ENCODE measurements at places on chromosomes 12 and 14.

DNA sequence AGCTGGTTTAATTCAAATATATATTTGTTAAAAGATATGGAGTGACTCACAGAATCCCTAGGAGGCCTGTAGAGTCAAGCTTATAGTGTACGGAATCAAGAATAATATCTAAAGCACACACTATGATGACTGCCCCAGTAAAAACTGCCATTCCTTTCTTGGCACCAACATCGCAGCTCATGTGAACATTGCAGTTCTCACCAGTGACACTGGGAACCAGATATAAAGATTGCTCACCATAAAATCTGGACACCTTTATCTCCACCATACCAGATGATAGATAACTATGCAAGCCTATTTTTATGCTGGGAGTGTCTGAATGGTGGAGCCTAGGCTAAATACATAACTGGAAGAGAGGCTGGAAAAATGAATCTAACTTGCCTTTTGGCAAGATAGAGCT lies 463.9 kb upstream of the TBX3 start:
- DNase-seq, result no peak

DNA sequence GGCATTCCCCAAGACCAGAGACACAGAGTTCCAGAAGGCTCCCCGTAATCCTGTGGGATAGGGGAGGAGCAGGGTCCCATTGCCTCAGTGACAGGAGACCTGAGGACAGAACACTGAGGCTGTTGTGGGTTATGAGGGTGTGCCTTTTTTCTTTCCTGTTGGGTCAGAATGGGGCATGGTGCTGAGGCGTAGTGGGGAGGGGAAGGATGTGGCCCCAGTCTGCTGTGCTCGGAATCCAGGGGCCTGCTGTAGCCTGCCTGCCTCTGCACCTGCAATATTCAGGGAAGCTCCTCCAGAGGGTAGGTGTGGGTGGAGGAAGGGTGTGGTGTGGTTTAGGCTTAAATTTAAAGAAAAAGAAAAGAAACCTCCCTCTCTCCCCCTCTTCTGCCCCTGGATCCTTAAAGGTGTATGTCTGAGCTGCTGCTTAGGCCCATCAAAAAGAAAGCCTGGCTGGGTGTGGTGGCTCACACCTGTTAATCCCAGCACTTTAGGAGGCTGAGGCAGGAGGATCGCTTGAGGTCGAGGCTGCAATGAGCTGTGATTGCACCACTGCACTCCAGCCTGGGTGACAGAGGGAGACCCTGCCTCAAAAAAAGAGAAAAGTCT lies 18.7 kb downstream of the PLEKHG3 start:
- DNase-seq, result no peak

GRCh38 chr12:15214851-15215601 lies 6.2 kb downstream of the RERG start:
- DNase-seq, result no peak

DNA sequence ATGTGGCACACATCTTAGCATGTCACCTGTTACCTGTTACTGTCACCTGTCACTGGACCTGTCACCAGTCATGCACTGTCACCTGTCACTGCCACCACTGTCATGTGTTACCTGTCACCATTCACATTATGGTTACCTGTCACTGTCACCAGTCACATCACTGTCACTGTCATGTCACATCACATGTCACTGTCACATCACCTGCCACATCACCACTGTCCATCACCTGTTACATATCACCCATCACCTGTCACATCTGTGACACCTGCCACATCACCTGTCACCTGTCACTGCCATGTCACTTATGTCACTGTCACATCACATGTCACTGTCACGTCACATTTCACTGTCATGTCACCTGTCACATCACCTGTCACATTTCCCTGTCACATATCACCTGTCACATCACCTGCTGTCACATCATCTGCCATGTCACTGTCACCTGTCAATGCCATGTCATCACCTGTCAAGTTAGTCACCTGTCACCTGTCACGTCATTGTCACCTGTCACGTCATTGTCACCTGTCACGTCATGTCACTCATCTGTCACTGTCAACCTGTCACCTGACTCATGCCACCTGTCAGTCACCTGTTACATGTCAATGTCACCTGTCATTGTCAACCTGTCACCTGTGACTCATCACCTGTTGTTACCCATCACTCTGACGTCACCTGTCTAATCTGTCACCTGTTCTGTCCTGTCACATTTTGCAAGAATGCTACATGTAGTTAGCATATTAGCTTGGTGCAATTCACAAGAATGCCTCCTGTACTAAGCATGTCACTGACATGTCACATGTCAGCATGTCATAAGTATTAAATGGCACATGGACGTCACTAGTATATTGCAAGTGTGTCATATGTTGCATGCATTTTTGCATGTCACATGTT lies 29.0 kb upstream of the TESC start:
- no peak for DNase-seq

DNA sequence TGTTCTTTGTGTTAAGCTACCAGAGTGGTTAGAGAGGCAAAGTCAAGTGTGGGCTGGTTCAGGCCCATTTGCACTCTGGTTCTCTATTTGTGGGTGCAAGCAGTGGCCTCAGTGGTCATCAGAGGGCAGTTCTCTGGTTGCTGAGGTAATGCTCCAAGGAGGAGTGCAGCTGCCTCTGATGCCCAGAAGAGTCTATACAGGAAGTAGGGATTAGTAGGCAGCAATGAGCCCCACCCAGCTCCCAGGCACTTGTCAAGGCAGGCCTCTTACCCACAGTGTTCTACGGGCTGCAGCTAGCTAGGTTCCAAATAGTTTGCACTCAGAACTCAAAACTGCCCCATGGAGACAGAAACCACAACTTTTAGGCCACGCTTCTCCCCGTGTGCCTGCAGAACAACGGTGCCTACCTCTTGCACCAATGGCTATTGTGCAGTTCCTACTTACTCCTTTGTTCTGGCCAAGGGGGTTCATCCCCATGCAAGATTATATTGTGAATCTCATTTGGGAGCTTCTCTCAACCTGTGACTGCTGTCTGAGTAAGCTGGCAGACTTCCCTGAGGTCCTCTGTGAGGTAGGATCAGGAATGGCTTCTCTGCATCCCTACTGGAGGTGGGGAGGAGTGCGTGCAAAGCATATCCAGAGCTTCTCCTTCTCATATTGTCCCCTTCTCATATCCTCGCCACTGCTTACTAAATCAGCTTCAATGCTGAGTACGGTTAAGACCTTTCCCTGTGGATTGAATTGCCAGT lies 410.3 kb upstream of the LMO3 start:
- DNase-seq, result no peak

DNA sequence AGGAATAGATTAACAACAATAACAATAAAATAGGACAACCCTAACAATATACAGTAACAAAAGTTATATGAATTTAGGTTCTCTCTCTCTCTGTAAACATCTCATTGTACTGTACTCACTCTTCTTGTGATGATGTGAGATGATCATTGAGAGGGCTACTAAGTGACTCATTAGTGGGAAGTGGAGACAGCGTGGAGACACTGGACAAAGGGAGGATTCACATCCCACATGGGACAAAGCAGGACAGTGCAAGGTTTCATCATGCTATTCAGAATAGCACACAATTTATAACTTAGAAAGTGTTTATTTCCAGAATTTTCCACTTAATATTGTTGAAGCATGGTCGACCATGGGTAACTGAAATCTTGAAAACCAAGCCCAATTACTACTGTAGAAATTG lies 26.0 kb upstream of the SPATA7 start:
- DNase-seq, result no peak

GRCh38 chr12:53538209-53538689 lies 31.0 kb upstream of the NPFF start:
- DNase-seq, result no peak

DNA sequence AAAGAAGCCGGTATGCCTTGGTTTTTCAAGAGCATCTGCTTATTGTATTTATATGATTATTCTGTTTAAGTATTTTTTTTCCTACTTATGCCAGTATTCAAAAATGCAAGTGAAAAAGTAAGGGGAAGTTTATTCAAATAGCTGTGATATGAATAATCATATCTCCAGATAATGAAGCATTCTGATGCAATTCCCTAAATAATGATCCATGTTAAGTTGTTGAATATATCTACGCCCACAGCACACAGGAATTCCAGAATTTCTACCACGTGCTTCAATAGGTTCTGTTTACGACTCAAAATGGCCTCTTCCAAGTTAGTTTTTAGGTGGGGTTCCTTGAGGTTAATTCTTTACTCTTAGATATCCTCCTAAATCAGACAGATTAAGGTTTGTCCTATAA lies 208.3 kb downstream of the NAV3 start:
- no peak for DNase-seq

GRCh38 chr14:51616724-51617409 lies 34.8 kb upstream of the FRMD6 start:
- DNase-seq, result no peak

GRCh38 chr14:95526483-95527386 lies 8.1 kb upstream of the GLRX5 start:
- no peak for DNase-seq
